Choroid plexus epithelial cell (primary cell): ENCODE measurements at places on chromosomes 7 and 10.

DNA sequence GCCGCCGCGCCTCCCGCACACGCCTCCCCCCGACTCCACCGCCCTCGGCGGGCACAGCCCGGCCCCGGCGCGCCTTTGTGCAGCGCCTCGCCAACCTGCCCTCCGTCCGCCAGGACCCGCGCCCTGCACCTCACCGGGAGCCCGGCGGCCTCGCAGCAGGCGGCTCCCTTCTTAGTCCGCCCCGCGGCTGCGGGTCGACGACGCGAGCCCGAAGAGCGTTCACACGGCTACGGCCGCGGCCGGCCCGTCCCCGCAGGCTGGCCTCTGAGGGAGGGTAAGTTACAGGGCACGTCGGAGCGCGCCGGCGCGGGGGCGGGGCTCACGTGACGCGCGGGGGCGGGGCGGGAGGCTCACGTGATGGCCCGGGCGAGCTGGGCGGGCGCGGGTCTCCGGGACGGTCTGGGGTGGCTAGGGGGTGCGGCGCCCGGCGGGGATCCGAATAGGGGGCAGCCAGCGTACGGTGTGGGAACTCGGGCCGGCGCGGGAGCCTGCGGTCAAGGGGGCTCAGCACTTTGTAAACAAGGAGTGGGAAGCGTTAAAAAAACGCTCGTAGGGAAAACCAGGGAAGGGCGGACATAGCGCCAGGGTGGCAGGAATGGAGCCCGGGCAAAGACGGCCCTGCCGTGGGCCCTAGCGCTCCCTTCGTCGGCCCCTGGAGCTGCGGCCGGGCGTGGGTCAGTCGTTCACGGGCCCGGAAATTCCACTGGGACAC is at the start of gene ARHGAP12:
Gene ARHGAP12 (minus strand): TSS at position 283 of the 712 bp plus-strand sequence. CDS start 19,976 bp downstream, outside the sequence.
- DNase-seq = peak; percentile 81

DNA sequence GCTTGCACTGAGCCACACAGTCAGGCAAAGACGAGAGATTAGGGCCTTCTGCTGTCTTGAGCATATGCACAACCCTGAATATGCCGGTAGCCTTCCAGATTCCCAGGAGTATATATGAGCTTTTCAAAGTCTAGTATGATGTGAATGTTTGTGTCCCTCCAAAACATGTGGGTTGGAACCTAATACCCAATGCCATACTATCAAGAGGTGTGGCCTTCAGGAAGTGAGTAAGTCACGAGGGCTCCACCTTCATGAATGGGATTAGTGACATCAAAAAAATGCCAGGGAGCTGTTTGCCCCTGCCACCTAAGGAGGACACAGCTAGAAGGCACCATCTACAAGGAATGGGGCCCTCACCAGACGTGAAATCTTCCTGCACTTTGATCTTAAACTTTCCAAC is 105.2 kb downstream of the CH25H start:
- no peak for DNase-seq

DNA sequence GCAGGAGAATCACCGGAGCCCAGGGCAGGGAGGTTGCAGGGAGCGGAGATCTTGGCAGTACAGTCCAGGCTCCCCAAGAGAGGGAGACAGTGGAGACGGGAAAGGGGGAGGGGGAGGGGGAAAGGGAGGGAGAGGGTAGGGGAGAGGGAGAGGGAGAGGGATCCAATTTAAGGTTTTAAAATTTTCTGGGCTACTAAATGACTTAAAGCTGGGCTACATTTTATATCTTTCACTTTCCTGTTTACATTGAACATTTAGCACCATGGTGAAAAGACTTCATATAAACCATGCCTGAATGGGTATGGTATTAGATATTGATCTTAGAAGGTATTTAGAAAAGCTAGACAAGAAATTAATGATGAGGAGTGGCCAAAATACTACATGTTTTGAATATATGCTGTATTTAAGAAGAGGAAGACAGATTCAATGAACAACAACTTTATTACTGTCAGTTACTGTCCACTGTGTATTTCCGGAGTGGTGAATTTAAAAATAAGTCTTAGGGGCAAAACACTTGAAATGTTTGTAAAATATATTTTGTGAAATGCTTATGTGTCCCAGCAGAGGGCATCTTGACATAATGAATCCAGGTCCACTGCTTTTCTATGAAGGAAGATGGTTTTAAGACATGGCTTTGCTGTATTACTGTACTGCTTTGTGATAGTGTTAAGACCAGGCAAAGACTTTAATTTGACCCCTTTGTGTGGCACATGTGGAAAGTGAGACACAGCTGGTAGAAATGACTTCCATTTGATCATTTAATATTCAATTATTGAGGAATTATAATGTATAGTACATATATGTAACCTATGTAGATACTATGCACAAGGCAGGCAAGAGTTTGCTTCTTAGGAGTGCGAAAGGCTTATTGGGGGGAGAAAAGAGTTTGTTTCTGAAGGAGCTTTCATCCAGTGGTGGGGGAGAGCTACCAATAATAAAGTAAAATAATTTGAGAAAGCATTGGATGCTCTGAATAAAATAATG is 52.8 kb downstream of the NRF1 start:
- DNase-seq = peak; percentile 89

DNA sequence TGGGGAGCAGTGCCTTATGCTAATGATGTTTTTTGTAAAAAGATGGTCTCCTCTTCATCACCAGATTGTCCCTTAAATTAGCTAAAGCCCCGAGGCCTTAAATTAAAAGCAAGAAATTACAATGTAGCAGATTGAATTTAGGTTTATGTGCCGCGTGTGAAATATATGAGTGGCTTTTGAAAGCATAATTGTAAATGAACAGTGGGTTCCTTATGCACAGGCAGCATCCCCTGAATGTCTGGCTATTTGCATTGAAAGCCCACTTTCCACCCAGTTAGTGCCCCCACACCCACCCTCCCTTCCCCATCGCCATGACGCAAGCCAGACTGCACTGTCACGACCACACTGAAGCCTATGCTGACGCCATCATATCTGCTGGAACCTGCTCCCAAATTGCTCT is 62.4 kb upstream of the SORCS3 start:
- no peak for DNase-seq

DNA sequence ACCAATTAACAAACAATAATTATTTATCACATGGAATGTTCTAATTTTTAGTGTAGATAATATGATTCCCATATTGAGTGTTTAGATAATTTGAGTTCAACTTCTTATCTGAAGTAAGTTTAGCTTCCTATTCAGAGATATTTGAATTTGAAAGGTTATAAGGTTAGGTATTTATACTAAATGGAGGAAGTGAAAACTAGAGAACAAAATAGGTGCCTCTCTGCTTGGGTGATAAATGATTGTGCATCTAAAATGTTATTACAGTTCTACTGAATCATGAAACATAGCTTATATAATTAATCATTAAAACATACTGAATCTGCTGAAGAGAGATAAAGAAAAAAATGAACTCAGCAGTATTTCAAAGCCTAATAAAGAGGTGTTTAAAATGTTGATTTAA is 1174.3 kb downstream of the XPNPEP1 start:
- DNase-seq = no peak

DNA sequence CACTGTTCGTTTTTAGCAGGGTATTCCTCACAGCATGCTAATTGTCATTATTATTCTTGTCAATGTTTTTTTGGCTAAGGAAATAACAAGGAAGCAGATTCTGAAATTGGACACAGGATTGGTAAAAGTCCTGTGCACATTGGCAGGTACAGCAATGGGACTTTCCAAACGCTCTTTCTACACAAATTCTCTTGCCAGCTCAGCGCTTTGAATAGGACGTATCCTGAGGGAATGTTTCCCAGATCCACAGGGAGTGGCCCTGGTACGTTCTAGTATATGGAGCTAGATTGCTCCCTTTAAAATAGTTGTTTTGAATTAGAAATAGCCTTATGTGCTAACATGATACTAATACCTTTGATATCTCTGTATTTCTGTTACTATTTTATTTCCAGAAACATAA is 82.8 kb upstream of the GRB10 start:
- no peak for DNase-seq

- peak; percentile 69 for DNase-seq
Observed at GRCh38 chr10:93462881-93463280, 19.3 kb downstream of the MYOF start.

DNA sequence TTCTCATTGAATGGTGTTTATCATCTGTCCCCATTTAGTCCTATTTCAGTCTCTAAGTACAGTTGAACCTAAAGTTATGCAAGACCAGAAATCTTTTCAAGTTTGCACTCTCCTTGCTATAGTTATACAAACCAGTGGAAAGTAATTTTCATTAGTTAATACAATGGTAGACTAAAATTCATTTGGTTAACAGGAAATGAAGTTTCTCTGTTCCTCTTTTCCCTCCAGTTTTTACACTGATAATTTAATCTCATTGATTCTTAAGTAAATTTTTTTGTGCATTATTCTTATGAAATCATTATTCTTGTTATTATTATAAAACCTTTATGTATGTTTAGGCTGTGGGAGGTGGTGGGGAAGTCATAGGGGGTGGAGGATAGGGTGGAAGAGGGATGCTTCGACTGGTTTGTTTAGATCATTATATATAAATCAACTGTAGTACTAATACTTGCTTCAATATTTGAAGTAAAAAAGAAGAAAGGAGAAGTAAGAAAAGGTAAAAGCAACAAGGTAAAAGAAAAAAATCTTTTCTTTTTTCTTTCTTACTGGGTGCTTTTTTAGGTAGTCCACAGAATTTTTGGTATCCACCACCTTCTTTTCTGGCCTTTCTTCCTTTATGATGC is 104.1 kb downstream of the GPR85 start:
- DNase-seq = no peak

GRCh38 chr10:121406823-121407545 is 191.3 kb downstream of the FGFR2 start:
- DNase-seq = no peak
